NCI-H1417 treated with DMSO at 0.1 percent for 48 hours (cell line): ENCODE measurements at places on chromosomes 4 and X.

DNA sequence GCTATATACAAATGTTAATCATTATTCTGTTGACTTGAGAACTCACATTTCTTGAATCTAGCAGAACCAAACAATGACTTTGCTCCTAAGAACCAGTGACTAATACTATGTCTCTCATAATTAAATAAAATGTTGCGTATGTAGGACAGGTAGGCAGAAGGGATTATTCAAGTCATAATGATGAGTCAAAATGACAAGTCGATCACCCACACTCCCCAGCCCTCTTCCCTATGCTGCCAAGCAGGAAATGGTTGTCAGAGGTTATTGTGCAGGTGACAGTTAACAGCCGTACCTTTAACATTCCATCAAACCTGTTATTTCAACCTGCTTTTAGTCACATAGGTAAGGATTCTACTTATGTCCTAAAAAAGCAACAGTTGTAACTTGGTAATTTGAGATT is 22.0 kb upstream of the STK26 start:
- DNase-seq, result no peak

GRCh38 chr4:141912831-141913230 is 276.4 kb downstream of the IL15 start:
- DNase-seq, result peak; percentile 52

DNA sequence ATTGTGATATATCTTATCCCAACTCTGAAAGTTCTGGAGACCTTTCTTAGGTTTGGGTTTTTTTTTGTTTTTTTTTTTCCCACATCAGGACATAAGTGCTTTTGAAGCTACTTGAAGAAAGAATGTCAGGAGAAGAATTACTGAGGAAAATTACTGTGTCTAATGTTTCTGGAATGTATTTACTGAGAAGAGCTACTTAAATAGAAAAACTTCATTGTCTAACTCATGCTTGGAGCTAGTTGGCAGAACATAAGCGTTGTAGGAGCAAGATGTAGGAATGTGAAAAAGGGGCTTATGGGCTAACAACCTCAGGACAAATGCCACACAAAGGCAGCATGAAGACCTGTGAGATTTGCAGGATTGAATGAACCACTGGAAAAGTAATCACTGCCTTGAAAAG is 166.6 kb upstream of the GLRA2 start:
- DNase-seq, result no peak

DNA sequence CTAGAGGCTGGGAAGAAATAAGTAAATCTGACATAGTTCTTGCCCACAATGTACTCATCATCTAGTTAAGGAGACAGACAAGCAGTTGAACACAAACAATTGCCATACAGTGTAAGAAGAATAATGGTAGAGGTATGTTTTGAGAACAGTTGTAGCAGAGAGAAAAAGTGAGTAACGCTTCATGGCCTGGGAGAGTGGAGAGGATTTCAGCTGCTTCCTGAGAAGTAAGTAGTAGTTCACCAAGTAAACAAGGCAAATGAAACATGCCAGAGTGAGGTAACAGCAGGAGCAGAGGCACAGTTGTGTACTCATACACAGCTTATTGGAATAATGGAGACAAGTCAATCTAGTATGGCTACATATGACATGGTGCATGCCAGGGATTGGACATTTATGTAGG is 53.6 kb upstream of the RAP2C start:
- DNase-seq, result no peak

DNA sequence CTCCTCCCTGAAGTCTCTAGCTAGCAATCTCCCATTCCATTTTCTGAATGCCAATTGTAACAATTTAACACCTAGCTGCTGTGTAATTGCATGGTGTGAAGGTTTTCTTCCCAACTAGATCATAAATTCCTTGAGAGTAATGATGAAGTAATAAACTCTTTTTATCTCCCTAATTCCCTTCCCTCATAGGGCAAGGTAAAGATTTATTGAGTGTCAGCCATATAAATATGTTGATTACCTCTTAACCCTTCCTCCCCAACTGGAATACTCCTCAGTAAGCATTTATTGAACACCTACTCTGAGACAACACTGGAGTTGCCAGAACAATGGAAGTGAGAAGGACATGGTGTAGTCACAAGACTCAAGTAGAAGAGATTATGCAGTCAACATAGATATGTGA is 112.7 kb downstream of the CLCN5 start:
- no peak for DNase-seq

GRCh38 chrX:70998411-70999027 is 67.6 kb upstream of the SLC7A3 start:
- DNase-seq, result no peak

DNA sequence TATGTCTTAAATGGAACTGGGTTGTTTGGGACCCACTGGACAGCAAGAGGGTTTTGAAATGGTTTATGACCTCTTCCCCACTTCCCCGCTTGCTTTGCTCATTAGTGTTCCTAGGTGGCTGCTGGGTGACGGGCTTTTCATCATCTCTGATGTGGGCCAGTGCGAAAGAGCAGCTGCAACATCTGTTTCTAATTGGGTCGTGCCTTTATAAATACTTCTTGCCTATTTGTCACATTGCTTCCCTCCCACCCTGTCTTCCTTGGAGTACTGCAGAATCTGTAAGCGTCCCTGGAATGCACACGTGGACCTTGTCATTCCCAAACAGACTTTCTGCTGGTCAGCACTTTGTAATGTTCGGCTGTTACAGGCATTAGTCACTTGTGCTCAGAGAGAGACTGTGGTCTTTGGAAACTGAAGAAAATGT is 35.2 kb downstream of the SEPTIN11 start:
- DNase-seq, result no peak

DNA sequence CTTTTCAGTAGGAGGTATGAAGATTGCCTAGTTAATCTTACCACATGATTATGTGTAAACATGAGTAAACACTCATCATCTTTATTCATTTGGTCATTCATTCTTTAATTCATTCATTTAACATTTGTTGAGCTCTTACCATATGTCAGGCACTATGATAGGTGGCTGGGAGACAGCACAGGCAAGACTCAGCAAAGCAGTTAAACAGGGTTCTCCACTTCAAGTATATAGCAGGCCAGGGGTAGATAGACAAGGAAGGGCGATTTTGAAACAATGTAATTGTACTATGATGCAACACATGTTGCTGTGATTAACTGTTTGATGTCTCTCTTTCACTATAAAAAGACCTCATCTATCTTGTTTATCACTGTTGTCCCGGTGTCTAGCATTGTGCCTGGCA is 84.3 kb upstream of the GPR101 start:
- DNase-seq, result no peak

DNA sequence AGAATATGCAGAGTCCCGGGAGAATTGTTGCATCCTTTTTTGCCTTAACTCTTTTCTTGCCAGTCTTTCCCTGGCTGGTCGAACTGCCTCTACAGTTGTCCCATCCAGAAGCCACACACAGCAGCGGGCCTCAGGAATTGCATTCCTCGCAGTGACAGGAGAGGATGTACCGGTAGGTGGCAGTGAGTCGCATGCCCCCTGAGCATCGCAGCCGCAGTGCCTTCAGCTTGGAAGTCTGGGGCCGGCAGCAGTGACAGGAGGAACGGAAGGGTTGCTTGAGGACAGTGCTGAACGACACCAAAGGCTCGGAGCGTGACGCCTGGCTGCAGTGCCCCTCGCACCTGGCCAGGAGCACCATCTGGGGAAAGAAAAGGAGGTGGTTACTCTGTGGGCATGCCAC is 23.5 kb downstream of the NDP start:
- no peak for DNase-seq

- DNase-seq, result no peak
Observed at GRCh38 chr4:96186593-96186992, 346.7 kb downstream of the PDHA2 start.

- no peak for DNase-seq
Observed at GRCh38 chr4:159446266-159446976, 343.5 kb downstream of the RAPGEF2 start.

DNA sequence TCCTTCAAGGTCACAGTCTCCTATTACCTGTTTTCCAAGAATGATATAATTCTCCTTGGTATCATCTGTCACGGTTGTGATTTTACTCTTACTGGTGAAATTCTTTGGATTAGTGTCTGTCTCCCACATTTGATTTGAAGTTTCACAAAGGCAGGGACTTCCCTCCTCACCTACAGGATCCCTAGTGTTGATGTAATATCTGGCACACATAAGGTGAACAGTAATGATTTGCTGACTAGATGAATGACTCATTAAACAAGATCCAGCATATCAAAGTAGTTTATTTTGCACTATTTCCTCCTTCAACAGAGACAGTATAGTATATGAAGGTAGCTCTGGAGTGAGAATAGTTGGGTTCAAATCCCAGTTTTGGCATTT is 135.3 kb upstream of the IL1RAPL2 start:
- no peak for DNase-seq

DNA sequence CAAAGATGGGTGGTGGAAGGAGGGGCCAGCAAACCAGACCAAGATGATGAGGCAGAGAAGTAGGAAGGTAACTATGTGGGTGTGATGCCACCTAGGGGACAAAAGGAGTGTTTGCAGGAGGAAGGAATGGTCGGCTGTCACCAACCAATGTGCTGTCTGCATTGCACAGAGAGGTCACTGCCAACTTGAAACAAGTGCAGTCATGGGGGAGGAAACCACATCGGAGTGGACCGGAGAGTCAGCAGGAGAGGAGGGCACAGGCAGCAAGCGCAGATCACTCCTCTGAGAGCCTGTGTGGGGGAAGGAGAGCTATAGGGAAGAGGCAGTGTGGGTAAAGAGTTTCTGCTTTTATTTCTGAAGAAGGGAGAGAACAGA is 38.5 kb upstream of the FGFBP2 start:
- DNase-seq, result no peak

DNA sequence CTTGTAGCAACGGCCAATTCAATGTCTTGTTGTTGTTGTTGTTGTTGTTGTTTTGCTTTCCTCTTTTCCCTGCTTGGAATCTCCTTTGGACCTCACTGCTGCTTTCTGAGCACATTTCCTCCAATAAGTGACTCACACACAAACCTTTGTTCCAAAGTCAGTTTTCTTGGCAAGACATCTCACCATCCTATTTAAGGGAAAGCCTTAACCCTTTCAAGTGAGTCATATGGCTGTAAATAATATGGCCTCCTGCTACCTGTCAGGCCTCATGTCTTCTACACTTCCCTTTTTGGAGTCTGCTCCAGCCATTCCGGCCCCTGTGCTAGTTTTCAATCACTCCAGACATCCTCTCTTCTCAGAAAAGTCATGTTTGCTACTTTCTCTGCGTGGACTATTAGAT is 79.5 kb upstream of the MAGEB10 start:
- DNase-seq, result no peak

DNA sequence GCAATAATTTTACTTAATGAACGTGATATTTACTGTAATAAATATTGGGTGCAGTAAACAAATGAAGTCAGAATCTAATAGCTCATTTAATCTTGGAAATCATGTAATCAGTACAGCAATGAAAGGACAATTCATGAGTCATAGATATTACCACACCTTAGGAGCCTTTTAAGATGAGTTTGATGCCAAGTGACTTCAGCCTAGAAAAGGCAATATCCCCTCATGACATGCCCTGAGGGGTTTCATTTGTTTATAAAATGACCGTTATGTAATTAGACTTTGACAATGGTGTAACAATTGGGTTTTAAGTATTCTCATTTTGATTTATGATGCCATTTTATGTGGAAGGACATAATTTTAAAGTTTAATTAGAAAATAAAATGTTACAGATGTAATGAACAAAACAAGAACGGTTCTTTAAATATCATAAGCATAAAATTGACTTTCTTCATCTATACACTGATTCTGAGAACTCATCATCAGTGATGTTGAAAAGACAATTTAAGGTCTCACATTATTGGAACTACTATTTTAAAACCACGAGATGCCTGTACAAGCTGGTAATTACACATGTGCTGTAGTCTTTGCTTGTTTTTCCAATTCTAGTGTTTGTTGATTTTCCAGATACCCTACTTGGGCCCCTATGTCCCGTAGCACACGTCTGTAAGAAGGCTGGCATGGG is 5.0 kb downstream of the FGF2 start:
- no peak for DNase-seq

- DNase-seq, result no peak
Observed at GRCh38 chr4:19324184-19324583, 927.5 kb upstream of the SLIT2 start.

DNA sequence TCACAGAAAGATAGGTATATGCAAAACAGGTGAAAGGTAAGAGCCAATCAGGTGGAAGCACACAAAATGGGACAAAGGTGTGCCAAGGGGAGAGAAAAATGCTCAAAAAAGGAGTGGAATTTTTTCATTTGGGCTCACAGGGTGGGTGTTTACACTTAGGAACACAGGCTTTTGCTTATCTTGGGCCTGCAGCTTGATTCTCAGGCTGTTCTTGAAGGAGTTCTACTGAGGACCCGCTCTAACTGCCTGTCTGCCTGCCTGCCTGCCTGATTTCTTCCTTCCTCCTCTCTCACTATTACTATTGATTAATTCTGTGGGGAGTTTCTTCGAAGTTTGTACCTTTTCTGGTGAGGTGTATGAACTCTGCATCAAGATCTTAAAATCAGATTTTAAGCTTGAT is 120.3 kb upstream of the CTSO start:
- DNase-seq, result no peak

GRCh38 chr4:48015678-48016077 is 803 bp downstream of the CNGA1 start:
- no peak for DNase-seq

DNA sequence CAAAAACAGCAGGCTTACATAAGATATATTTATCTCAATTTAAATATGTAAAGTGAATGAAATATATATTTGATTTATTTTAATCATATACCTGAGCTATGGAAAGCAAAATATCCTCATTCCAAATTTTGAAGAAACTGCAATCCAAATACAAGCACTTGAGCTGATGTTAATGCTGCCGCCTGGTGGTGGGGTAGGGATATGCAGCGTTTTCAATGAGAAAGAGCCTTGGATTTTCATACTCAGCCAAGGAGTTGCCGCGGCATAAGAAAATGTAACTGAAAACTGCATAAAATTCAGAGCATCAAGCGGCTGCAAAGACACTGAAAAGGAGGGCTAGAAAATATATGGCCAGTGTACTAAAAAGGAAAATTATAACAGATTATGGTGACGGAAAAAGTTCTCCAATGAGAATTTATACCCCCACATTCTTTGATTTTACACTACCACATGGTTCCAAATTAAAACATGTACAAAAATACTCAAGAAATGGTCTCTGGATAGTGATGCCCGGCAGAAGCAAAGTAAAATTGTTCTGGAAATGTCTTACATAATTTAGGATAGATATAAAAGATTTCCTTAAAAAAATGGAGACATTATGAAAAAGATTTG is 660.3 kb upstream of the PITX2 start:
- DNase-seq, result peak; percentile 3

DNA sequence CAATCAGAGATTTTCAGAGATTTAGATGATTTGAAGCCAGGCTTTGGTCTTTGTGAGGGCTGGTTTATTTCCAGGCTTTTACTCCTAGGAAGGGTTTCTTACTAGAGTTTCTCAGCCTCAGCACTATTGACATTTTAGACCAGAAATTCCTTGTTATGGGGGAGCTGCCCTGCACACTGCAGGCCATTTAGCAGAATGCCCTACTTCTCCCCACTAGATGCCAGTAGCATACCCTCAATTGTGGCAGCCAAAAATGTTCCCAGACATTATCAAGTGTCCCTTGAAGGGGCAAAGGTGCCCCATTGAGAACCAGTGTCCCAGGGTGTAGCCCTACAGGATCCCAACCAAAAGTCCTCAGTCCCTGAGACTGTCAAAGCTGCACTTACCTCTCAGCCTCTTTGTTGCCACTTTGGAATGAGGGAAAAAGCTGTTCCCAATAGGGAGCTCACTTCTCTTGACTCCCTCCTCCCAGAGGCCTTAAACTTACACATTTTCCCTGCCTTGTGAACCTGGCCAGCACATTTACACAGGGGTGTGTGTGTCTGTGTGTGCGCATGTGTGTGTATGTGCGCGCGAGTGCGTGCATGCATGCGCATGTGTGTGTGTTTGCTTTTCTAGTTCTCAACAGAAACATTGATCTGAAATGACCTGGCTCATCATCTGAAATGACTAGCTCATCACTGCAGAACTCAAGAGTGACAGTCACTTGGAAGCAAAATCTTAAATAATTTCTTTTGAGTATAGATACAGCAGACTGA is 231.4 kb downstream of the QDPR start:
- DNase-seq, result no peak
